Amniotic epithelial cell (primary cell): ENCODE measurements at places on chromosomes 3 and 15.

DNA sequence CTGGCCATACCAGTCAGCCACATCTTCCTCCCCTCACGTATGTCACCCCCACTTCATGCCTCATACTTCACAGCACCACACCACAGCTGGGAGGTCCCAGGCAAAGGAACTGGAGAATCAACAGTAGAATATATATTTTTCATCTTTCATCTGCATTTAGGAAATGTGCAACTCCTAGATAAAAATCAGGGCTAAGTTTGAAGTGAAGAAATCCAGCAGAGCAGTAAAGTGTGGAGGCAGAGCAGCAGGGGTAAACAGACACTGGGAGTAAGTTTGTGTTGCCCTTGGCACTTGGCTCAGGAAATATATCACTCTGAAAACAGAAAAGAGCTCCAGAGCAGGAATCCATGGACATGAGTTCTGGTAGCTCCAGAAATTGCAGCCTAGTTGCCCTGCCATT lies 2.8 kb upstream of the HERC1 start:
- DNase-seq: no peak

GRCh38 chr15:80855206-80855605 lies 76.0 kb downstream of the CEMIP start:
- no peak for DNase-seq

GRCh38 chr3:51874411-51874810 lies 990 bp downstream of the IQCF5 start:
- no peak for DNase-seq

GRCh38 chr3:99873269-99874102 lies 55.8 kb downstream of the CMSS1 start:
- peak; percentile 35 for DNase-seq

GRCh38 chr3:160312014-160312624 lies 86.9 kb downstream of the C3orf80 start:
- DNase-seq: no peak

GRCh38 chr3:9169956-9170850 lies 79.2 kb downstream of the SRGAP3 start:
- DNase-seq: no peak

DNA sequence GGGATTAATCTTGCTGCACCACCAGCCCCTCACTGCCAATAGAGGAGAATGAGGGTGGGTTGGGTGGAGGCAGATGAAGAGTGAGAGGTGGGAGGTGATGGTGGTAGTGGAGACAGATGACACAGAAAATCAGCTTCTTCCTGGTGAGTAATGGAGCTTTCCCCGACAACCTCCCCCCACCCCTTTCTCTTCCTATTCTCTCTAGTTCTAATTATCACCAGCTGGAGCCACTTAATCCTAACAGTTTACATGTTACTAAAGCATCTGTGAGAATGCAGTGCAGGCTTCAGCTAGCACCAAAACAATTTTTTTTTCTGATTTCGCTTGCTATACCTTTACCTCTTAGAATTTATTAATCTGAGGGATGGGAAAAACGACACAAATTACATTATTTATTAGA lies 116.1 kb upstream of the DNAJC19 start:
- no peak for DNase-seq
